Inflammatory macrophage treated with lipopolysaccharide for 1 hour (primary cell): ENCODE measurements at places on chromosomes 16 and 17.

- no peak for DNase-seq
Measured at GRCh38 chr16:79677799-79678530, 77.4 kb upstream of the MAF start.

DNA sequence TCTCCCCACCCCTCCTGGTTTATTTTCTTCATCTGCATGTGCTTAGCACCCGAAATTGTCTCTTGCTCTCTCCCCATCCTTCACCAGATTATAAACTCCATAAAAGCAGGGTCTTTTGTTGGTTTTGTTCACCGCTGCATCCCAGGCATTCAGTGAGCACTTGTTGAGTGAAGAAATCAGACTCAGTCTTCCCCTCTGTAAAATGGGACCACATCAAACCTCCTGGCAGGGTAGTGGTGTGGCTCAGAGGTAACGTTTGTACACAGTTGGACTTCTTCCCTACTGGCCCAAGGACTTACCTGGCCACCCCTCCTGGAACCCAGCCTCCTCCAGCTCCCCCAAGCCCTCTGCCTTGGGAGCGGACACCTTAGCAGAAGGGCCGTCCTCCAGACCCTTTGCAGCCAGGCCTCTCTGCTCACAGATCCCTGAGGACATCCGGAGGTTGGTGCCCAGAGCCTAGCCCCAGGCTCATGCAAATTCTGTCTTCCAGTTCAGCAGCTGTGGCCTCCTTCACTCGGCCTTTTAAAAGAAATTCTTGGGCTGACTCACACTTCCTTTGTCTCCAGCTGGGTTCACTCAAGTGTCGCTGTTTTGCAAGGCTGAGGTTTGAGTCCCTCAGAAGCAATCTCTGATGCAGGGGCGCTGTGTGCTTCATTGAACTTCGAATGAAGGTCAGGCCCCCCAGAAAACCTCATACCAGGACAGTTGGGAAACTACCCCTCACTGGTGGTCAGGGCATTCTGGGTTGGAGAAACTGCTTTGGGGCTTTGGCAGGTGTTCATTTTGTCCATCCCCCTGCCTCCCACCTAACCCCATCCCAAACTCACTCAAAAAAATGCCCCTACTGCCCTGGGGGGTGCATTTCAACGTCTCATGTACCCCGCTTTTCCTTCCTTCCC is 16.8 kb upstream of the RMI2 start:
- peak; percentile 90 for DNase-seq

GRCh38 chr16:67001726-67002125 is 13.3 kb downstream of the CES4A start:
- no peak for DNase-seq

DNA sequence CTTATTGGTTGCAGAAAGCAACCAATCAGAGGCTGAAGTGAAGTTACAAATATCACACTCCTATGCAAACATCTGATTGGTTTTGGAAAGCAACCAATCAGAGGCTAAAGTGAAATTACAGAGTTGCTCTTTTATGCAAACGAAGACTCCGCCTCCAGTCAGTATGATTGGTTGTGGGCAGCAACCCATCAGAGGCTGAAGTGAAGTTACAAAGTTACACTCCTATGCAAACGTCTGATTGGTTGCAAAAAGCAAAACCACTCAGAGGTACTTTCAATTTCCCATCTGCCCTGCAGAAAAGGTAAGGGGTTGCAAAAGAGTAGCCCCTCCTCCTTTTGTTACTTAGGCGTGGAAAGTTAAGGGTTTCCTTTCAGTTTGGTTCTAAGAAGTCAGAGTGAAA is 697.3 kb downstream of the MAF start:
- no peak for DNase-seq

- no peak for DNase-seq
Measured at GRCh38 chr16:67256701-67257230, 8.0 kb downstream of the SLC9A5 start.

GRCh38 chr16:17970816-17971331 is 365.7 kb downstream of the NPIPA8 start:
- no peak for DNase-seq

- DNase-seq, result peak; percentile 64
Measured at GRCh38 chr17:31051506-31051905, 43.3 kb upstream of the NF1 start.

GRCh38 chr17:71201639-71202038 is 919.2 kb upstream of the SOX9 start:
- DNase-seq, result no peak

- DNase-seq, result no peak
Measured at GRCh38 chr17:64269687-64270649, 6.9 kb upstream of the TEX2 start.

- no peak for DNase-seq
Measured at GRCh38 chr17:42784409-42784808, 4.0 kb downstream of the WNK4 start.

- no peak for DNase-seq
Measured at GRCh38 chr17:49452201-49452600, 37.5 kb upstream of the PHB1 start.

- DNase-seq, result no peak
Measured at GRCh38 chr17:79577485-79578187, 33.2 kb downstream of the RBFOX3 start.

DNA sequence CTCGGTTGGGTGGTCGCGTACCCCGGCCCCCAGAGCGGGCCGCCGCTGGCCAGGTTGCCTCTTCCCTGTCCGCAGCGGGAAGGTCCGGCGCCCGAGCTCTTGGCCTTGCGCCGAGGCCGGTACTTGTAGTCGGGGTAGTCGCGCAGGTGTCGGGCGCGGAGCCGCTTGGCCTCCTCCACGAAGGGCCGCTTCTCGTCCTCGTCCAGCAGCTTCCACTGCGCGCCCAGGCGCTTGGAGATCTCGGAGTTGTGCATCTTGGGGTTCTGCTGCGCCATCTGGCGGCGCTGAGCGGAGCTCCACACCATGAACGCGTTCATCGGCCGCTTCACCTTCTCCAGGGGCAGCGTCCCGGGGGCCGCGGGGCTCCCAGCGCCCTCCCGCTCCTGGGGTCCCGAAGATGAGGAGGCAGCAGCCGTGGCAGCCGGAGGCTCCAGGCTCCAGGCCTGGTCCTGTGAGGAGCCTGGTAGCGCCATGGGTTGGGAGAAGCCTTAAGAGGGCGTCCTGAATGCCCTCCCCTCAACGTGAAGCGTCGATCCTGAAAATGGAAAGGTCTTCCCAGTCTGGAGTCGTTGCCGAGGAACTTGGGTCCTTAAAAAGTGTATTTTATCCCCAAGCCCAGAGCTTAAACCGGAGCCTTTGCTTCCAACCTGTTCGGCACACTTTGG is 558 bp downstream of the SOX15 start:
- peak; percentile 62 for DNase-seq

DNA sequence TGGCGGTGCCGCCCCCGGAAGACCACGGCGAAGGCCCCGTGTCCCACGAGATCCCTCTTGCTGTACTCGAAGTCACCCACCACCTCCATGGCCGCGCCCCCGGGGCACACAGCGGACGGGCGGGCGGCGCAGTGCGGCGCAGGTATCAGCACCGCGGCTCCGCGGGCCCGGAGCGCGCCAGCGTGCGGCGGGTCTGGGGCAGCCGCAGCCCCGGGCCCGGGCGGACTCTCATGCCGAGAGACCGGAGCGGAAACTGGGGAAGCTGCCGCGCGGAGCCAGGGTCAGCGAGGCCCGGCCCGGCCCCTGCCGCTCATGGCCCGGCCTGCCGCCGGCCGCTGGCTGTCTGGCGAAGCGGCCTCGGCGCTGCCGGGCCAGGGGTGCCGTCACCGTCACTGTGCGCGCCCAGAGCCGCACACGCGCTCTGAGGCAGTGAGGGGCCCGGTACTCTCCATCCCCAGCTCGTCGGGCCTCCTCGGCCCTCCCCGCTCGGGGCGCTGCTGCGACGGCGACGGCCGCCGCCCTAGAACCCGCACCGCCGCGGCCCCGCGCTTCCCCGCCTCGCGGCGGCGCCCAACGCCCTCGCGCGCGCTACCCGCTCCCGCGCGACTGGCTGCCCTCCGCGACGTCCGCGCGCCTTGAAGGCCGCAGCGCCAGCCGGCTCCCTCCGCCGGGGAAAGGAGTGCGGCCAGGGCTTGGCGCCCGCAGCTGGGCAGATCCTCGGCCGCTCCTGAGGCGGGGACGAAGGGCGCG is at the start of gene ULK2:
Gene ULK2 (minus strand): TSS at position 608 of the 750 bp plus-strand sequence. CDS start 519 bp downstream, at position 89.
- DNase-seq, result peak; percentile 62

- peak; percentile 22 for DNase-seq
Measured at GRCh38 chr17:81976332-81977210, 858 bp upstream of the ASPSCR1 start.

DNA sequence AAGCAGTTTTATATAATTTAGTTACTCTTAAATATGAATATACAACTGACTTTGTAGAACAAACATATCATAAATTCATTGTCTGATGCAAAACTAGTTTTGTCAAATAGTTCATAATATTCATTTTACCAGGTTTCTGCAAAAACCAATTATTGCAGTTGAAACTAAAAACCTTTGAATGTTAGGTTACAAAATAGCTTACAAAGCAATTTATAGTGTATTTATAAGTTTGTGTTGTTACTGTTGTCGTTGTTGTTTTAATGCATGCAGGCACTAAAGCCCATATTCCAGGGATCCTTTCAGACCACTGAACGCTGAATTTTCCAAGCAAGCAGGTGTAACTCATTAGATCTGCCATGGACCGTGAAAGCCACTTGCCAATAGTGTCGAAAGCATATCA is 427.6 kb downstream of the ZFHX3 start:
- no peak for DNase-seq

DNA sequence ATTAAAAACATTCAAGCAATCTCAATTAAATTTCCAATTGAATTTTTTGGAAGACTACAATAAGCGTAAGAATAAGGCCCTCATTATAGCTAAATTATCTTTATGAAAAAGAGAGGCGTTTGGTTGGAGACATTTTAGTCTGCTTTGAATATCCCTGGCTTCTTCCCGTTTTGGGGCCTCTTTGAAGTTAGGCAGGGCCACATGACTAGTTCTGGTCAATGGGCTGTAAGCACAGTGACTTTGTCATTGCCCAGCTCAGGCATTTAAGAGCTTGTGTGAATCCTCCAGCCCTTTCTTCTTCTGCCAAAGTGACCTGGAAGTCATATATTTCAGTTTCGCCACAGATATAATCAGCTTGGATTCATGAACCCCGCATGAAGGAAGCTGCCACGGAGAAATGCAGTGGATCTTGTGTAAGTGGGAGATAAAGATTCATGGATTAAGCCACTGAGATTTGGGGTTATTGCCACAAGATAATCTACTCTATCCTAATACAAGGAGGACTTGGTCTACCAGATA is 21.7 kb upstream of the UBTF start:
- DNase-seq, result peak; percentile 60

GRCh38 chr16:28311913-28312312 is 19.6 kb downstream of the SBK1 start:
- no peak for DNase-seq
